Common myeloid progenitor, CD34-positive (primary cell): ENCODE measurements at places on chromosomes 5 and 9.

GRCh38 chr5:107340631-107341030, 330.1 kb downstream of the EFNA5 start:
- no peak for DNase-seq

GRCh38 chr5:154409230-154409840, 36.5 kb upstream of the SAP30L start:
- DNase-seq: no peak

DNA sequence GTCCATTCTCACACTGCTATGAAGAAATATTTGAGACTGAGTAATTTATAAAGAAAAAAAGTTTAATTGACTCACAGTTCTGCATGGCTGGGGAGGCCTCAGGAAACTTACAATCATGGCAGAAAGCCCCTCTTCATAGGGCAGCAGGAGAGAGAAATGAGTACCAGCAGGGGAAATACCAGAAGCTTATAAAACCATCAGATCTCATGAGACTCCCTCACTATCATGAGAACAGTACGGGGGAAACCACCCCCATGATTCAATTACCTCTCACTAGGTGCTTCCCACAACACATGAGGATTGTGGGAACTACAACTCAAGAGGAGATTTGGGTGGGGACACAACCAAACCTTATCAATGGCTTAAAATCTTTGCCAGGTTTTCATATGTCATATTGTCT, 20.3 kb upstream of the TENT4A start:
- no peak for DNase-seq

DNA sequence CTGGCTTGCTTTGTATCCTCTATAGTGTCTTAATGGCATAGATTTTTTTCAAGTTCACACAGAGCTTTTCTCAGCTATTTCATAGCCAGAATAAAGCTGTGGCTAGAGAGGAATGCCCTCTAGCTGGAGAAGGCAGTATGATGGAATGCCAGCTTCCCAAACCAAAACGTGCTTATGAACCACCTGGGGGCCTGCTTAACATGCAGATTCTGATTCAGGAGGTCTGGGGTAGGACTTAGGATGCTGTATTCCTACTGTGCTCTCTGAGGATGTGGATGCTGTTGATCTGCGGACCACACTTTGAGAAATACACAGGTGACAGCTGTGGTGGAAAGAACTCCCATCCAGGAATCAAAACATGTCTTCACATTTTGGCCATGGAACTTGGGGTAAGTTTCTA, 49.9 kb upstream of the DPYSL3 start:
- no peak for DNase-seq
